ENCODE measurements at places on chromosomes 4 and X. TPM values are rescaled to one million over a fixed set of nuclear protein-coding genes. Genes with fewer than 3 reads are reported as not detected.

Gene RS1
- not detected for total RNA-seq

Gene SPIN4
- total RNA-seq = 0.81 TPM

- H3K36me3 ChIP-seq = no peaks in the 10 kb centered on the region
- no peaks in the 10 kb centered on the region for H3K27me3 ChIP-seq
- no peak for DNase-seq
- no peak overlapping the region for H3K27ac ChIP-seq
- no peak overlapping the region for H3K4me3 ChIP-seq
Measured at GRCh38 chrX:40318076-40318475, 220.3 kb upstream of the BCOR start.

DNA sequence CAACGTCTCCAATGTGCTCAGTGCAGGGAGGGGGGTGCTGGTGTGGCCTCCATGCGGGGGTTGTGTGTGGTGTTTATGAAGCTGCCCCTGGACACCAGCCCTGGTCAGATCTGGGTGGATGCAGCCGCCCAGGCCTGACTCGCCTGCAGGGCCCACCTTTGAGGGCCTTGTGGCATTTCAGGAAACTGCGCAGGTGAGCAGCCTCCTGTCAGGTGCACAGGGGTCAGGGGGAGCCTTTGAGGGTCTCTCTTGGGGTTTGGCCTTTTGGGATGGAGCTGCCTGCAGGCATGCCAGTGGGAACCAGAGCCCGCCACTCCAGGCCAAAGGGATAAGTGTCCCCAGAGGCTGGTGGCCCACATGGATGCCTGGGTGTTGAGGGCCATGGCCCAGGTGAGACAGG lies 45.4 kb downstream of the ADRA2C start:
- H3K27ac ChIP-seq = no peak overlapping the region
- H3K4me3 ChIP-seq = no peak overlapping the region
- H3K27me3 ChIP-seq = no peaks in the 10 kb centered on the region
- no peak for DNase-seq
- H3K36me3 ChIP-seq = no peaks in the 10 kb centered on the region
- H3K4me1 ChIP-seq = no peaks in the 10 kb centered on the region

DNA sequence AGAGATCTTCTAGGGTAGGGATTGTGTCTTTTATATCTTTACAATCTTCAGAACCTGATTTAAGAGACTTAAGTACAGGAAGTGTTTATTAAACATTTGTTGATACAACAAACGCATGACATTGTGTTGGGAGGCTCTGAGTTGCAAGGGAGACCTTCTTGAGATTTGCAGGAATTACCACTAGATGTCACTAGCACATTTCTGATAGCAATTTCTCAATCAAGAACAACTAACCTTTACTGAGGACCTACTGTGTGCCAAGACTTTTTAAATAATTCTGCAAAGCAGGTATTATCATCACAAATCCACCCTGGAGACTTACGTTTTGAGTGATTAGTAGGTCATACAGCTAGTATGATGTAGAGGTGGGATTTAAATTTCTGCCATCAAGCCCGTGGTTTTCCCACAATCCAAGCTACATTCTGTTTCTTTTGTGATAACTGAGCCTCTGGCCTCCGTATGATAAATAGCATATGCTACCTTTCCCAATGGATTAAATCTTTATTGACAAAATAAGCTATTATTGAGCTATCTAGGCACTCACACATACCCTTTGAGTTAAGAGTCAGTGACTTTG lies 986.0 kb downstream of the CCSER1 start:
- H3K27ac ChIP-seq = no peak overlapping the region
- no peak overlapping the region for H3K4me3 ChIP-seq
- no peaks in the 10 kb centered on the region for H3K4me1 ChIP-seq
- H3K27me3 ChIP-seq = no peaks in the 10 kb centered on the region

- no peak overlapping the region for H3K4me3 ChIP-seq
- H3K27me3 ChIP-seq = no peaks in the 10 kb centered on the region
- no peak overlapping the region for H3K27ac ChIP-seq
- no peaks in the 10 kb centered on the region for H3K36me3 ChIP-seq
Measured at GRCh38 chrX:2766906-2767305, 15.1 kb downstream of the XG start.

- H3K27ac ChIP-seq = no peak overlapping the region
- peak overlapping the region; percentile 49 for H3K4me3 ChIP-seq
- H3K4me1 ChIP-seq = peaks cover 9% of the 10 kb centered on the region
- no peak for DNase-seq
- no peaks in the 10 kb centered on the region for H3K27me3 ChIP-seq
Measured at GRCh38 chr4:26812049-26812714, 48.5 kb upstream of the STIM2 start.

GRCh38 chr4:171759274-171759673 lies 53.9 kb upstream of the GALNTL6 start:
- no peak for DNase-seq
- no peaks in the 10 kb centered on the region for H3K27me3 ChIP-seq
- H3K27ac ChIP-seq = no peak overlapping the region
- H3K4me3 ChIP-seq = no peak overlapping the region

GRCh38 chr4:99949034-99949998 lies 759 bp downstream of the H2AZ1 start:
- H3K4me1 ChIP-seq = peaks cover 44% of the 10 kb centered on the region
- peak; percentile 85 for DNase-seq
- no peaks in the 10 kb centered on the region for H3K36me3 ChIP-seq
- H3K4me3 ChIP-seq = peak overlapping the region; percentile 97
- no peaks in the 10 kb centered on the region for H3K27me3 ChIP-seq
- peak overlapping the region; percentile 93 for H3K27ac ChIP-seq

DNA sequence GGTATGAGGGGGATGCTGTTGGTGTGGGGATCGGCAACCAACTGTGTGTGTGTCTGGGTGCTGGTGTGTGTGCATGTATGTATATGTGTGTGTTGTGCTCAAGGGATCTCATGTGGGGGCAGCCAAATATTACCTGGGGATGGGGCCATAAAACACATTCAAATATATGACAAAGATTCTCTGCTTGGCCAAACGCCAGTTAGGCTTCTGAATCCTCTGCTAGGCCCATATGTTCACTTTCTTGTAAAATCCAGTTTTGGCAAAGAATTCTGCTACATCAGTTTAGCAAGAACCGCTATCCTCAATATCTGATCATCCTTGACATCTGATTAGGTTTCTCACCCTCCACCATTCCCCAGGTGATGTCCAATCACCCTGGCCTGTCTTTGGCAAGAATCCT lies 106.6 kb downstream of the RASL11B start:
- no peak for DNase-seq
- no peak overlapping the region for H3K4me3 ChIP-seq
- H3K4me1 ChIP-seq = no peaks in the 10 kb centered on the region
- no peaks in the 10 kb centered on the region for H3K27me3 ChIP-seq

Data from CD4-positive, CD25-positive, alpha-beta regulatory T cell (primary cell).